Aorta (tissue), 5 donors: ENCODE measurements at places on chromosomes 12 and 14. TPM values are rescaled to one million over a fixed set of nuclear protein-coding genes. Genes with fewer than 3 reads are reported as not detected.

DNA sequence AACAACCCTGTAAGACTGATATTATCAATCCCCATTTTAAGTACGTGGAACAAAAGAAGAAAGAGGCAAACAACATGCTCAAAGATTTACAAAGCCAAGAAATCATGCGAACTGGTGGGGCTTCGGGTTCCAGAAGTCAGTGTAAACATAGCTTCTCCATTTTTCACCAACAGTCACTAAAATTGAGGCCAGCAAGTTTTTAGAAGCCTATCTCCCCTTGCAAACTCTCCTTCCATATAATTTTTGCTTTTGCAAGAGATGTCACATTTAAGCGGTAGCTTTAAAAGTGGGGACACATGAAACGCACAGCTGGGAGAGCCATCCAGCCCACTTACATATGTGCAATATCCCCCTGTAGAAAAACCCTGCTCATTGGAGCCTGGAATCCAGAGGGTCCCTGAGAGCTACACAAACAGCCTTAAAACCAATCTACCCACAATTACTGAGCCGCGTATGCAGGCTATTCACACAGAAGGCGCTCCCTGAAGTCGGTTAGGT is 797 bp downstream of the SLC11A2 start:
- no peak for DNase-seq

DNA sequence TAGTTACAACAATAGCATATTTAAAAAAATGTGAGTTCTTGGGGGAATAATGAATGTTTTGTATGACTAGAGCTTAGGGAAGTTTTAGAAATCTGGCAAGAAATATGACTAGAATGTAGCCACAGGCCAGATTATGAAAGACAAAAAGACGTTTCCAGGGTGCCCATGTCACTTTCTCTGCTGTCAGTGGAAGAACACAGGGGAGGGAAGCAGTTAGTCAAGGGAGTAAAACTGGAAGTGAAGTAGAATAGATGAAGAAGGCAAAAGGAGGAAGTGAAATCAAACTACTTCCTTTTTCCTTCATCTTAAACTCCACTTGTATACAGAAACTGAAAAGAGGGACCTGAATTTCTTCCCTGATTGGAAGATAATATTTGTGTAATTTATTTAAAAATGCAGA is 81.2 kb upstream of the ATP2B1 start:
- no peak for DNase-seq

DNA sequence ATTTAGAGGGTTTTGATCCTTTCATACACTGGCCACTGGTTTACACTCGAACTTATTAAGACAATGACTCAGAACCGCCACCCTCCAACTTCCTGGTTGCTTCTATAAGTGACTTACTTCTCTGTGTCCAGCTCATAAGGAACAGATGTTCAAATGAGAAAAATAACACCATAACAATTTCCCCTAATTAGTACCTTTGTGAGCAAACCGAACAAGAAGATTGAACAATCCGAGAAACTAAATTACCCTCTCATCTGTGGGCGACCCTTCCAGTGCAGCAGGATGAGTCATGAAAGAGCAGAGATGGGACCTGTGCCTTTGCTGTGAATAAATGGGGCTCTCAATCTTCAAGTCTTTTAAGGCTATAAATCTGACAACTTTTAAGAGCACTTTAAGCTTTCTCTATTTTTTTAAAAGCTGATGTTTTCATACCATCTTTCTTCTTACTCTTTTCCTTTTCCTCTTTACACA is 146.8 kb upstream of the RASSF8 start:
- no peak for DNase-seq

PDZRN4 gene
- polyA plus RNA-seq = 1.2 TPM

ST8SIA1 gene
- polyA plus RNA-seq = 3.6 TPM
